Natural killer cell treated with Interleukin-12 subunit alpha and Interleukin-12 subunit beta and Interleukin-15 and Interleukin-18, amount 100 ng/mL, for 72 hours (primary cell): ENCODE measurements at places on chromosomes 12 and 14. TPM values are rescaled to one million over a fixed set of nuclear protein-coding genes. Genes with fewer than 3 reads are reported as not detected.
A peak's percentile ranks its signal among the peaks of the same experiment; 100 is the strongest.

Gene ASB2
- total RNA-seq, result 55.1 TPM

Gene AICDA
- total RNA-seq, result not detected

Gene POTEG
- total RNA-seq, result not detected

Gene CTSG
- total RNA-seq, result not detected

Gene EVL
- total RNA-seq, result 232 TPM

Gene SIX1
- total RNA-seq, result not detected

Gene NTN4
- not detected for total RNA-seq

Gene KLHL28
- total RNA-seq, result 16.5 TPM

Gene PCED1B
- total RNA-seq, result 39.5 TPM

Gene HOXC11
- total RNA-seq, result not detected

Gene GPR84
- 23.5 TPM for total RNA-seq

Gene GNB3
- not detected for total RNA-seq

Gene CYP27B1
- total RNA-seq, result 11.7 TPM

DNA sequence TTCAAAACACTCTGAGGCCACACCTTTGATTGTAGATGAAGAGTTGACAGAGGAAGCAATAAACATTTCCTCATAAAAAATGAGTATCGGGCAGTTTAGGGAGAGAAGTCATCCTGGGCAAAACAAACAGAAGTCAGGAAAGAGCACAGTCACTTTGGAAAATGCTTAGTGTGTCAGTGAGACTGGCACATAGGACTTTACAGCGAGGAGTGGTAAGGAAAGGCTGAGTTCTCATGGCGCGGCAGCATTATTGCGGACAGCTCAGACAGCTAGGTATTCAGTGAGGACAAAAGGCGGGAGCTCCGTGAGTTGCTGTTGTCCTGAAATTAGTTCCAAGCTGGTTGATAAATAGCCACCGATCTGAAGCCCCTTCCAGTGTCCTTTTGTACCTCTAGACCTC lies 229.9 kb downstream of the SNAPC1 start:
- H3K4me1 ChIP-seq, result no peaks in the 10 kb centered on the region
- H3K4me3 ChIP-seq, result no peak overlapping the region
- no peak for DNase-seq
- H3K27ac ChIP-seq, result no peak overlapping the region
- no peaks in the 10 kb centered on the region for H3K36me3 ChIP-seq
- peaks cover 10% of the 10 kb centered on the region for H3K27me3 ChIP-seq

GRCh38 chr12:93287149-93287548 lies 90.6 kb upstream of the NUDT4 start:
- no peak overlapping the region for H3K27ac ChIP-seq
- H3K27me3 ChIP-seq, result no peaks in the 10 kb centered on the region
- DNase-seq, result no peak
- no peaks in the 10 kb centered on the region for H3K4me1 ChIP-seq
- no peaks in the 10 kb centered on the region for H3K36me3 ChIP-seq

- no peak for DNase-seq
- no peak overlapping the region for H3K27ac ChIP-seq
- no peak overlapping the region for H3K4me3 ChIP-seq
- H3K36me3 ChIP-seq, result no peaks in the 10 kb centered on the region
- H3K27me3 ChIP-seq, result peaks cover 30% of the 10 kb centered on the region
- H3K4me1 ChIP-seq, result no peaks in the 10 kb centered on the region
Observed at GRCh38 chr14:66076176-66076575, 410.0 kb upstream of the CCDC196 start.

GRCh38 chr14:86613126-86613525 lies 1083.2 kb downstream of the FLRT2 start:
- no peak for DNase-seq
- no peaks in the 10 kb centered on the region for H3K4me1 ChIP-seq
- H3K27ac ChIP-seq, result no peak overlapping the region
- no peak overlapping the region for H3K4me3 ChIP-seq
- no peaks in the 10 kb centered on the region for H3K27me3 ChIP-seq

DNA sequence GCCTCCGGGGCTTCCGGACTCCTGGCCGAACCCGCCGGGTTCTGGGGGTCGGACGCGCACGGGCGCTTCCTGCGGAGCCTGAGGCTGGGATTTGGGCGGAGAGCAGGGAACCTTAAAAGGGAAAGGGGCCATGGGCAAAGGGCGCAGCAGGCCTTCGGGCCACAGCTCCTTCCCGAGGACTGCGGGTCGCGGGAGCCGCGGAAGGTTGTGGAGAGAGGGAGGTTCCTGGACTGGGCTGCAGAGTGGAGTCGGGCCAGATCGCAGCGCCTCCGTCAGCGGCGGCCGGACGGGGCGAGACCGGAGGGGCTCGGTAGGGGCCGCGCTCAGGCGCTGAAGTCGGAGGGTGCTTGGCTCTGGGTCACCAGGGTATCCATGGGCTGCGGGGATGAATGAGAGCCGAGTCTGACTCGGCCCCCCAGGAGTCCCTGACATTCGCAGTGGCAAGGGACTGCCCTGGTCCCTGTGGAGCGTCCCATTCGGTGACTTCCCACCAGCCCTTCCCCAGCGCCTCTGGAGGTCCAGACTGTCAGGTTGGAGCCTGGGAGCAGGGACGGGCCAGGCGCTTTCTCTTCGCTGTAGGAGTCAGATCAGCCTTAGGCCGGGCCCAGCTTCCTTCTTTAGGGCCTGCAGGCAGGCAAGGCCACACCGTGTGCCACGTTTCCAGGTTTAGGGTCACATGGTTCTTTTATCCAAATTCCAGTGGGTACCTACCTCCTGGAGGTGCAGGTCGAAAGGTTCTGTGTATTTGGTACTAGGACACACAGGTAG lies 938 bp upstream of the SLC25A29 start:
- H3K27me3 ChIP-seq, result no peaks in the 10 kb centered on the region
- H3K27ac ChIP-seq, result no peak overlapping the region
- peak overlapping the region; percentile 72 for H3K4me3 ChIP-seq
- no peak for DNase-seq
- H3K36me3 ChIP-seq, result no peaks in the 10 kb centered on the region

- H3K4me1 ChIP-seq, result no peaks in the 10 kb centered on the region
- no peak for DNase-seq
- H3K4me3 ChIP-seq, result no peak overlapping the region
- no peaks in the 10 kb centered on the region for H3K36me3 ChIP-seq
Observed at GRCh38 chr12:124248941-124249825, 45.7 kb upstream of the RFLNA start.

GRCh38 chr14:85380881-85381280 lies 149.1 kb upstream of the FLRT2 start:
- H3K4me3 ChIP-seq, result no peak overlapping the region
- H3K4me1 ChIP-seq, result no peaks in the 10 kb centered on the region
- DNase-seq, result no peak
- H3K27me3 ChIP-seq, result no peaks in the 10 kb centered on the region

GRCh38 chr14:33271891-33272290 lies 333.2 kb downstream of the NPAS3 start:
- H3K36me3 ChIP-seq, result no peaks in the 10 kb centered on the region
- H3K4me1 ChIP-seq, result no peaks in the 10 kb centered on the region
- H3K27ac ChIP-seq, result no peak overlapping the region
- no peaks in the 10 kb centered on the region for H3K27me3 ChIP-seq
- no peak overlapping the region for H3K4me3 ChIP-seq

DNA sequence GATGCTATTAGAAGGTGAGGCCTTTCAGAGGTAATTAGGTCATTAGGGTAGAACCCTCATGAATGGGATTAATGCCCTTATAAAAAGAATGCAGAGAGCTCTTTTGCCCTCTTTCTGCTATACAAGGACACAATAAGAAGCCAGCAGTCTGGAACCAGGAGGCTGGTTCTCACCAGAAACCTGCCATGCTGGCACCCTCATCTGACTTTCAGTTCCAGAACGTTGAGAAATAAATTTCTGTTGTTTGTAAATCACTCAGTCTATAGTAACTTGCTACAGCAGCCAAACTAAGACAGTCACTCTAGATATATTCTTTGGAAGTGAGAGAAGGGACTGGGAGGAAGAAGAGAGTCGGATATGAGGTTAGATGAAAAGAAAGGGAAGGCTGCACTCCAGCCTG lies 125.0 kb upstream of the MYF6 start:
- no peak overlapping the region for H3K27ac ChIP-seq
- no peaks in the 10 kb centered on the region for H3K4me1 ChIP-seq
- DNase-seq, result no peak
- H3K36me3 ChIP-seq, result no peaks in the 10 kb centered on the region
- no peaks in the 10 kb centered on the region for H3K27me3 ChIP-seq

- no peaks in the 10 kb centered on the region for H3K4me1 ChIP-seq
- no peak overlapping the region for H3K27ac ChIP-seq
- no peaks in the 10 kb centered on the region for H3K36me3 ChIP-seq
Observed at GRCh38 chr12:128258866-128259555, 8.0 kb upstream of the TMEM132C start.

DNA sequence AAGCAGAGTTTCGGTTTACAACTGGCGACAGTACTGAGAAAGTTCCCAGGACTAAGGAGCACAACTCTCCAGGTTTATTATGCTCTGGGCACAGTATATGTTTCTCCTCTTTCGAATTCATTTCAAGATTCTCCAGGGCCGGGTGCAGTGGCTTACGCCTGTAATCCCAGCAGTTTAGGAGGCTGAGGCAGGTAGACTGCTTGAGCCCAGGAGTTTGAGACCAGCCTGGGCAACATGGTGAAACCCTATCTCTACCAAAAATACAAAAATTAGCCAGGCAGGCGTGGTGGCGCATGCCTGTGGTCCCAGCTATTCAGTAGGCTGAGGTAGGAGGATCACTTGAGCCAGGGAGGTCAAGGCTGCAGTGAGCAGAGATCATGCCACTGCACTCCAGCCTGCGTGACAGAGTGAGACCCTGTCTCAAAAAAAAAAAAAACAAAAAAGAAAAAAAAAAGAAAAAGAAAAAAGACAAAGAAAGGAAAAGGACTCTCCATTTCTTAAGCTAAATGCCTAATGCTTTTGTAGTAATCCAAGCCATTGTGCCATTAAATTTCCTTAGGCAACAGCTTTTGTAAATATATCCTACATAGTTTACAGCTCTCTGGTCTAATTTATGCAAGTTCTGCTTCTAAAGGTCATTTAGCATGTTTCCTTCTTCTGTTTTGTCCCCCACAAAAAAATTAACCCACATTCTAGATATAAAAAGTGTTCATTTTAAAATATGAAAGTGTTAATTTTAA lies 34.8 kb downstream of the ATL1 start:
- no peak overlapping the region for H3K4me3 ChIP-seq
- no peak for DNase-seq
- peaks cover 9% of the 10 kb centered on the region for H3K27me3 ChIP-seq

GRCh38 chr12:56087220-56087619 lies 7.3 kb downstream of the ERBB3 start:
- H3K27me3 ChIP-seq, result peaks cover 2% of the 10 kb centered on the region
- no peak overlapping the region for H3K4me3 ChIP-seq
- H3K36me3 ChIP-seq, result no peaks in the 10 kb centered on the region

DNA sequence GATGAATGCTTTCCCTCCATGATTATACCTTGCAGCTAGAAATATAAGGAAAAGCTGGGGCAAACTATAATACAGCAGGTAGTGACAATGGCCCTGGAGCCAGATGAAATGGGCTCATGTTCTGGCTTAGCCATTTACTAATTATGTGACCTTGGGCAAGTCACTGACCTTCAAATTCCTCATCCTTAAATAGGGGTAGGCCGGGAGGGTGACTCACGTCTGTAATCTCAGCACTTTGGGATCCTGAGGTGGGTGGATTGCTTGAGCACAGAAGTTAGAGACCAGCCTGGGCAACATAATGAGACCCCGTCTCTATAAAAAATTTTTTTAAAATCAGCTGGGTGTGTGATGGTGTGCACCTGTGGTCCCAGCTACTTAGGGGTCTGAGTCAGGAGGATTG lies 155.4 kb downstream of the C12orf75 start:
- H3K36me3 ChIP-seq, result no peaks in the 10 kb centered on the region

DNA sequence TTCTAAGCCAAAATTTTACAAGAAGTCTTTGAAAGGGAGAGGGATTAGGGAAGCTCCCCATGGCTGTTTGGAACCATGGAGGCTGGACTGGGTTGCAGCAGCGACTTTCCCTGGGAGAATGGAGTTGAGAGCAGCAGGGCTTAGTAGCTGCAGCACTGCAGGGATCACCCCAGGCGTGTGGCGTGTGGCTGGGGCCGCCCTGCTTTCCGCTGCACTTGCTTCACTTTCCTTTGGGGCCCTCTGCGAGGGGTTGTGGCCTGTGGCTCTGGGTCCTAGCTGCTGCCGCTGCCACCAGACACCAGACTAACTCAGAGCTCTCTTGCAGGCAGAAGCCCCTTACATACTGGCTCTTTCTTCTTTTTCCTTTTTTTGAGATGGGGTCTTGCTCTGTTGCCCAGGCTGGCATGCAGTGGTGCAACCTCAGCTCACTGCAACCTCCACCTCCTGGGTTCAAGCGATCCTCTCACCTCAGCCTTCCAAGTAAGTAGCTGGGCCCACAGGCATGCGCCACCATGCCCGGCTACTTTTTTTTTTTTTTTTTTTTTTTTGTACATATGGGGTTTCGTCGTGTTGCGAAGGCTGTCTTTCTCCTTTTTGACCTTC lies 25.4 kb downstream of the CCDC62 start:
- H3K4me1 ChIP-seq, result no peaks in the 10 kb centered on the region
- H3K36me3 ChIP-seq, result no peaks in the 10 kb centered on the region
- H3K27ac ChIP-seq, result no peak overlapping the region
- DNase-seq, result no peak

GRCh38 chr12:105048315-105048714 lies 35.9 kb downstream of the ALDH1L2 start:
- no peaks in the 10 kb centered on the region for H3K36me3 ChIP-seq
- H3K4me3 ChIP-seq, result no peak overlapping the region
- no peak for DNase-seq
- peaks cover 6% of the 10 kb centered on the region for H3K4me1 ChIP-seq
- H3K27ac ChIP-seq, result no peak overlapping the region
